Activated gamma-delta T cell (primary cell): ENCODE measurements at places on chromosomes 1 and 21.

GRCh38 chr21:44903050-44903685, 17.5 kb downstream of the ITGB2 start:
- DNase-seq: no peak

DNA sequence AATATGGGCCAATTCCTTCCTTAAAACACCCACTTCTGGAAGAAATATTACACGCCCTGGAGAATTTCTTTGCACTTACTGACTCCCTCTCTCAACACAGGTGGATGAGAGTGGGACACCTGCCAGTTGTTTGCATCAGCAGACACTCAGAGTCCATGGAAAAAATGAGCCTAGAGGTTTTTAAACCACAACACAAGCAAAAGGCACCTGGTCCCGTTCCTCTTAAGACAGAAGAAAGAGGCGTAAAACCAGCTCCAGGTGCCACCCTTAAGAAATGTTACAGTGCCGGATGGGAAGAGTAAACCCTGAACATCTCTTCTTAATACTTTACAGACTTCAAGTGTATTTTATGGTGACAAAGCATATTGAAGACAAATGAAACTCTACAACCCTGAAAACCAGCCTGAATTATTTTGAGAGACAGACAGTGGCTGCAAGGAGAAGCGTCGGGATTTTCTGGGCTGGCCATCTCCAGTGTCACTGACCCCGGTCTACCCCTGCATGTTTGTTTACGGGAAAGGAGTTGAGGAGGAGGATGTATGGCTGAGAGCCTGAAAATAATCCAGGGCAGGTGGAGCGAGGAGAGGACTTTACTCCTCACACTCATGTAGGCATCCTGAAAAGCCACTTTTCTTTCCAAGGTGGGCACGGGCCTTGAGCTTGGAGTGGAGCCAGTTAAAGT, 7.8 kb upstream of the RIPK4 start:
- DNase-seq: no peak

- no peak for DNase-seq
Observed at GRCh38 chr1:208149776-208150514, 94.2 kb downstream of the PLXNA2 start.

- no peak for DNase-seq
Observed at GRCh38 chr1:234746798-234747196, 136.8 kb upstream of the IRF2BP2 start.

GRCh38 chr1:226631229-226632000, 82.9 kb downstream of the STUM start:
- DNase-seq: no peak

DNA sequence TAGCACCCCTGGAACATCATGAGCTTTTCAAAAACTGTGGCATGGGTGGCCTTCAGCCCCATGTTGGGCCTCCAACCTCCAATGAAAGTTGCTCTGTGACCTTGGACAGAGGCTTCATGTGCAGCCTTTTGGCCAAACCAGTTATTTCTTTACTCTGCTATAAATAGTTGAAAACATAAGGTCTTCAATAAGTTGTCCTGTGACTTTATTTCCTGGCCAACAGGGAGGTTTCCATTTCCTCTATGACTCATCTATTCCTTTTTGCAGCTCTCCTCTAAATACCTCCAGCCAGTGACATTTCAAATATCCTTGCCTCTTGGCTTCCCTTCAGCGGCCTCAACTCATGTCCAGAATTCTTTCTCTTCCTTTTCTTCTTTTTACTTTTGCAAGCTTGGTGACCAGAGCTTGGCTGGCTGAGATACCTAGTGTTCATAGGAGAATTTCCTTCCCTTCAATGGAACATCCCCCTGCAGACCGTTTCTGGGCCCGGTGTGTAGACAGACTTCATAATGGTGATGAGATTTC, 22.7 kb upstream of the TRIM67 start:
- no peak for DNase-seq

DNA sequence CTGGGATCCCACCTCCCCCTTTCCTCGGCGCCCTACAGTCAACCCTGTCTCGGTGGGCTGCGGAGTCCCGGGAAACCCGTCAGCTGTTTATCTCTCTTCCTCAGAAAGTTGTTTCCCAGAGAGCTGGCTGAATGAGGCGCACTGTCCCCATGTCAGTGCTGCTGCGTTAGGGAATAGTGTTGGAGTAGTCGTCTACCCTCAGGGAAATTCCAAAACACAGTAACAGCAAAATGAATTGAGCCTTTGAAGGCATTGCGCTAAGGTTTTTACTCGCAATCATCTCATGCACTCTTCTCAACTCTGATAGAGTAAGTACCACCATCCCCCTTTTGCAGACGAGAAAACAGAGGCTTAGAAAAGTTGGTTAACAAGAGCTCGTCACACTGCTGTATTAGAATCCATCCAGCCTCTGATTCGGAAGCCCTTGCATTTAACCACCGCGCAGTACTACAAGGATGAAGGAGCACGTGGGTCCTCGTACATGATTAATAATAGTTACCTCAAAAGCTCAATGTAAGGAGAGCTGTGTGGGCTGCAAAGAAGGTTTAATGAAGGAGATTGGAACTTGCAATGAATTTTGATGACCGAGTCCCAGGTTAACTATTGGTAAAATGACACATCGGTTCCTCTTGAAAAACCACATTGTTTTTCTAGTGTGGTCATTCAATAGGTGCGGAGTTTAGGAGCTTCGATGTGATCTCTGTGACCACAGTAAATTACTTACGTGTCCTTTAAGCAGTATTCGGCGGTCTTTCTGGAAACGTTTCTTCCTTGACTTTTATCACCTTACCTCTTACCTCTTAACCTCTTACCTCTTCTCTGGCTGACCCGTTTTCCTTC, 788 bp upstream of the EDEM3 start:
- no peak for DNase-seq

DNA sequence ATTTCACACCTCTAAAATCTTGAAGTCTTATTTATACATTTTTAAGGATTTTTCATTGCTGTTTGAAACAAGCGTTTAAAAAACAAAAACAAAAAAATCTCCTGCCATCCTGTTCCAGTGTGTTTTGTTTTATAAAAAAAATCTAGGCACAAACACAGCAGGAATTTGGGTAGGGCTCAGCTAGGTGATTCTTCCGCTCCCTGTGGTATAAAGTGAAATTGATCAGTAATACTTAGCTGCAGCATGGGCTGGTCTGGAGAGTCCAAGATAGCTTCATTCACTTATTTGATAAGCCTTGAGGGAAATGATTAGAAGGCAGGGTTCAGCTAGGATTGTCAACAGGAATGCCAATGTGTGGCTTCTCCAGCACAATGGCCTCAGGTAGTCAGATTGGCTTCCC, 25.7 kb downstream of the ATF3 start:
- no peak for DNase-seq

GRCh38 chr1:163583661-163584181, 262.0 kb downstream of the NUF2 start:
- DNase-seq: no peak

DNA sequence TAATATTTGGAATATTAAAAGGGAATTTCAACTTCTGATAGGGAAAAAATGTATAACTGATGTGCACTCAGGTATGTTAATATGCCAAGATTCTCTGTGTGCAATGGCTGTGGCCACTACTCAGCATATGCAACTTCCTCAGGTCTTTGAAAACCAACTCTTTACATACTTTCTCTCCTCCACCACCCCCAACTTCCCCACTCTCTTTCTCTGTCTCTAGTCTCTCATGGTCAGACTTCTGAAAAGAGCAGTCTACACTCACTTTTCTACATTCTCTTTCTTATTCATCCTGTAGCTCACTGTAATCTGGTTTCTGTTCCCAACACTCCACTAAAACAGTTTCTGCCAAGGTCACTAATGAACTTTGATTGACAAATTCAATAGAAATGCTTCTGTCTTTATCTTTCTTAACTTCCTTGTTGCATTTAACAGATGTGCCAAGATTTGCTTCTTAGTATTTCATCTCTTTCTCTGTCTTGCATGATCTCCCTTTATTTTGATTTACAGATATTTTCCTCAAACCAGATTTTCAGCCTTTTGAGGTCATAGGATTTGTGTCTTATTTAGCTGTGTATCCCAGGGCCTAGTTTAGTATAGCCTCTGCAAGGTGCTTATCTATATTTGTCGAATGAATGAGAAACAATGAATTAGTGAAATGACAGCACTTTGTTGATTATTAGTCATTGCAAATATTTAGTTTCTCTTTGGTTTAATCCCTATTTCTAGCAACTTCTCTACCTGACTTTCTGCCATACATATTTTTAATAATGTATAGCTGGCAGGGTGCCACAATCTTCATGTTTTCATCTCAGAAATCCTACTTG, 168.9 kb downstream of the LMO4 start:
- no peak for DNase-seq

DNA sequence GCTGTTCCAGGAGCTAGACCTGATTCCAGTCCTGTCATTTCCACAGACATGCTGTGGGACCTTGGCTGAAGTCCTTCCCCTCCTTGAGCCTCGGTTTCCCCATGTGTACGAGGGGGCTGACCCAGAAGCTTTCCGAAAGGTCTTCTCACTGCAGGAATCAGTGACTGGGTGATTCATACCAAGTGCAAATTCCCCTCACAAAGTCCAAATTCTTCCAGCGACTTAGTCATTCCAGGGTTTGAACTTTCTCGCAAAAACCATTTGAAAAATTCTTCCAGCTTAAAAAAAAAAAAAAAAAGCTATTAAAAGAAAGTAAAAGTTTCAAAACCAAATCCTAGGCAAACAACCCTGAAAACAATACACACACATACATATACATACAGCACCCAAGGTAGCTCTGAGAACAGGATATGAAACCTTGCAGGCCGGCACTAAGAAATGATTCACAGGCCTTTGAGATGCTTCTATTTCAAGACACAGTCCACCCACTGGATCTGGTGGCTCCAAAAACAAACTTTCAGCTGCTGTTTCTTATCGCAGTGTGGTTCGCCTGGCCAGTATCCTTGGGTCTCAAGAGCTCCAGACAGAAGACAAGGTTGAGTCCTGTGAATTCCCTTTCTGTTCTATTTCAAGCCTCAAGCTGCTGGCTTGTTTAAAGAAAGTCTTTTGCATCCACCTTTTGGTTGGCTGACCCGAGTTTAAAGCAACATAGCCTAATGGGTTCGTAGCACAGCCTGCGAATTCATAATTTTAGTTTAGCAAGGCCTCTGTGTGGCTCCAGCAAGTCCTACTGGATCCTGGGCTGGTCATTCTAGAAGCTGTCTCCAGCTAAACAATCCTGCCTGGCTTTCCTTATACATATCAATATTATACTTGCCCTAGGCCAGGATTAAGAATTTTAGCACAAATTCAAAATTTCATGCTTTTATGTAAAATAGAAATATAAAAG, 18.0 kb upstream of the ID3 start:
- no peak for DNase-seq

DNA sequence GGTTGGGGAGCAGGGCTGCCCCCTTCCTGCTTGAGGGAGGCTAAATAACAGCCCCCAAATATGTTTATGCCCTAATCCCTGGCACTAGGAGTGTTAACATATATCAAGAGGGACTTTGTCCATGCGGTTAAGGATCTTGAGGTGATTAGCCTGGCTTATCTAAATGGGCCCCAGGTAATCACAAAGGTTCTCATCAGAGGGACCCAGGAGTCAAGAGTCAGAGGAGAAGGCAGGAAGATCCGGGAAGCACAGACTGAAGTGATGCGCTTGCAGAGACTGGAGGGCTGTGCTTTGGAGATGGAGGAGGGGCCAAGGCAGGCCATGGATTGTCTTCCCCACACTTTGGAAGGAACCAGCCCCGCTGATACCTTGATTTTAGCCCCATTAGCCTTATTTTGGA, 86.4 kb downstream of the IER5 start:
- DNase-seq: no peak

- DNase-seq: no peak
Observed at GRCh38 chr1:55974714-55975441, 604.5 kb downstream of the PLPP3 start.

GRCh38 chr1:203609979-203610493, 16.6 kb upstream of the ATP2B4 start:
- no peak for DNase-seq

GRCh38 chr1:5913876-5914275, 78.3 kb downstream of the NPHP4 start:
- no peak for DNase-seq

GRCh38 chr1:151199873-151200581, 1.7 kb downstream of the PIP5K1A start:
- DNase-seq: no peak

GRCh38 chr1:54859700-54860391, 27.1 kb downstream of the DHCR24 start:
- DNase-seq: no peak

DNA sequence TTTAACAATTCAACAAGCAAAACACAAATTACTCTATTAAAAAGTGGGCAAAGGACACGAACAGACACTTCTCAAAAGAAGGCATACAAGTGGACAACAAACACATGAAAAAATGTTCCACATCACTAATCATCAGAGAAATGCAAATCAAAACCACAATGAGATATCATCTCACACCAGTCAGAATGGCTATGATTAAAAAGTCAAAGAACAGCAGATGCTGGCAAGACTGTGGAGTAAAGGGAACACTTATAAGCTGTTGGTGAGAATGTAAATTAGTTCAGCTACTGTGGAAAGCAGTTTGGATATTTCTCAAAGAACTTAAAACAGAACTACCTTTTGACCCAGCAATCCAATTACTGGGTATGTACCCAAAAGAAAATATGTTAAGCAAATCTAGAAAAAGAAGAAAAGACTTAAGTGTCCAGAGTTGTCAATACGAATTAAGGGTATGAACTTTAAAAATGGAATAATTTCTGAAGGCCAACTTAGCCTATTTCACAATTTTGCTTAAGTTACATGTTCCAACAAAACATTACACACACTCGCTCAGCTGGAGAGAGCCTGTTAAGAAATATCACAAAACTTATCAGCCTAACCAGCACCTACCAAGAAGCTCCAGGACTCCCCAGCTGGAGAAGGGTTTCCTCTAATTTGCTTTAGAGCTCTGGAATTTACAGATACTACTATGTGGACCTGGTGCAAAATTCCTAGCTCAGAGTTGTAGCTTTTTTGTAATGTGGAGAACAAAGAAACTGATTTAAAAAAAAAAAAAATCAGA, 232.1 kb downstream of the DUSP10 start:
- no peak for DNase-seq

- DNase-seq: no peak
Observed at GRCh38 chr1:177366091-177366490, 195.3 kb downstream of the BRINP2 start.

GRCh38 chr1:15952317-15953258, 23.3 kb downstream of the ZBTB17 start:
- no peak for DNase-seq

GRCh38 chr1:68015369-68015768, 35.1 kb downstream of the DIRAS3 start:
- no peak for DNase-seq

- DNase-seq: no peak
Observed at GRCh38 chr1:159084867-159085266, 8.3 kb upstream of the AIM2 start.

GRCh38 chr1:98405581-98406074, 255.9 kb upstream of the SNX7 start:
- DNase-seq: no peak

GRCh38 chr1:5615076-5615475, 377.1 kb downstream of the NPHP4 start:
- no peak for DNase-seq

DNA sequence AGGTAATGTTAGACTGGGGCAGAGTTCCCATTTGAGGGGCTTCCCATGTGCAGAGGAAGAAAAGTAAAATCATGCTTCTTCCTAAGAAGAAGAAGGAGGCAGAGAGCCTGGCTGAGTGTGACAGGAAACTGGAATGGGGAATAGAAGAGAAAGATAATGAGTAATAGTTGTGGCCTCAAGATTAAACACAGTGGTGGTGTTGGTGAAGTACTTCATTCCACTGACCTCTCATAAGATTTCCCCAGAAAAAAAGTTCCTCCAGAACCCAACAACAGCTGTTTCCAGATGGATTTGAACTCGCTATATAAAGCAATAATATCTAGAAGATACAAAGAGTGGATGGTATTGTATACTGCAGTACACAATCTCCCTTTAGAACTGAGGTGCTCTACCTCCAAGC, 13.0 kb downstream of the RGS1 start:
- DNase-seq: no peak
